ENCODE measurements at places on chromosomes 3 and 15.

- DNase-seq, result no peak
These were observed 38.6 kb downstream of the PDZRN3 start for GRCh38 chr3:73586190-73586589.

GRCh38 chr3:128598884-128599664, 51.5 kb downstream of the RPN1 start:
- no peak for DNase-seq

GRCh38 chr3:7658294-7658693, 797.4 kb downstream of the GRM7 start:
- DNase-seq, result no peak

DNA sequence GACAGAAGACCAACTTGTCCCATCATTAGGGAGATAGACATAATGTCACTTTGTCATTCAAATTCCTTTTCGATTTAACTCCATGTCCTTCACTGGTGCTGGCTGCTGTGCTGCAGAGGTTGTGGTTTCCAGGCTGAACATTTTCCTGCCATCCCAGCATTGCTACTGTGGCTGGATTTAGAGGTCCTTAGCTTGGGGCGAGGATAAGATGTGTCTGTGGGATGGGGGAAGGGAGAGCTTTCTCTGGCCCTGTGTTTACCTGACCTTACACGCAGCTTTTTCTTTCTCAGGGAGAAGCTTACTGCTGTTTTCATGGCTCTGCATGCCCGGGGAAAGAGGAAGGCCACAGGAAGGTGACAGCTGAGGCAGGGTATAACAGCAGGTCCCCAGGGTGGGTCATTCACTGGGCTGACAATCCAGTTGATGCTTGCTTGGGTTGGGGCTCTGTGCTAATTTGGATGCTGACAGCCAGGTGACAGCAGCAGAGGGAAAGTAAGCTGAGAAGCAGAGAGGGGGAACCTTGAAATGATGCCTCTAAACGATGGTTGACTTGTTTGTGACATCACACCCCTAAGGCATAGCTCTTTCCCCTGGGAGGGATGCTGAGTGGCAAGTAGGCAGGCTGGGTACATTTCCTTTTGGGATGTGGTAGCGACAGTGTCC, 326.9 kb upstream of the CTNNB1 start:
- DNase-seq, result no peak

GRCh38 chr3:37922721-37923568, 61.3 kb downstream of the CTDSPL start:
- no peak for DNase-seq

- DNase-seq, result no peak
These were observed 35.6 kb downstream of the PLA2G4D start for GRCh38 chr15:42058791-42059190.

DNA sequence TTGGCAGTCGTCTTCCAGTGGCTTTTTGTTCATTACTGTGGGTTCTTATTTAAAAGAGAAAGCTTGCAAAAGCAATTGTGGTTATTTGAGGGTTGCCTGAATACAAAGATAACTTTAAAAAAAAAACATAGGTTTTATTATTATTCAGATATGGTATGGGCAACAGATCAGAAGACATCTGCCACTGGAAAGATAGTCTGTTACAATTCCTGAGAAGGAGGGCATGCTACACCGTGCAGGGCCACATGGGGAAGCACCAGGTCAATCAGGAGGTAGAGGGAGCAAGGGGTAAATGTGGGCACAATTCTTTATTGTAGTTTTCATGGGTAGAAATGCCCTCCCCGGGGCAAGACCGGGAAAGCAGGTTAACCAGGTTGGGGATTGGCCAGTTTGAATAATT, 46.5 kb downstream of the BBS4 start:
- no peak for DNase-seq

DNA sequence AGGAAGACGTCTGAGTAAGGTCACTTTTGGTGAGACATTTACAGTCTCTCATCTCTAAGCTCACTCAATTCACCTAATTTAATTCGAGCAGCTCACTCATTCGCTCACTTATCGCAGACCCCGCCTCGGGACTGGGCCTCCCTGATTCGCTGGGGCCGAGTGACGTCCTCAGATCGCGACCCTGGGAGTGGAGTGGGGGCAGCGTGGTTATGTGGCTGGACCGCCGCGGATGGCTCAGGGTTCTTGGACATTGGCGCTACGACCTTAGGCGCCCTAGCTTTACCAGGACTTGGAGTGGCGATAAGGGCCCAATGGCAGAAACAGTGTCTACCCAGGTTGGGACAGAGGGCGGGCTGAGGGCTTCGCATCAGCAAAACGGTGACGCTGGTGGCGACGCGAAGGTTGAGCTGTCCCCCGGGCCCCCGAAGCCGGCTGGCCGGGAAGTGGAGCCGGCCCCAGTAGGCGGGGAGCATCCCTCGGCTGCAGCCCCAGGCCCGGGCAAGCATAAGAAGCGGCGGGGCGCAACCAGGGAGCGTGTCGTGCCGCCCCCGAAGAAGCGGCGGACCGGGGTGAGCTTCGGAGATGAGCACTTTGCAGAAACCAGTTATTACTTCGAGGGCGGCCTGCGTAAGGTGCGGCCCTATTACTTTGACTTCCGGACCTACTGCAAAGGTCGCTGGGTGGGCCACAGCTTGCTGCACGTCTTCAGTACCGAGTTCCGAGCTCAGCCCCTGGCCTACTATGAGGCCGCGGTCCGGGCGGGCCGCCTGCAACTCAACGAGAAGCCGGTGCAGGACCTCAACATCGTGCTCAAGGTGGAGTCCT, at the start of gene RPUSD2:
TSS of gene RPUSD2 (plus strand) at position 171 of the 825 bp plus-strand sequence. CDS start at position 210, 39 bp downstream.
- DNase-seq, result peak; percentile 61

- no peak for DNase-seq
These were observed 32.9 kb upstream of the ALG1L2 start for GRCh38 chr3:130048726-130049125.

DNA sequence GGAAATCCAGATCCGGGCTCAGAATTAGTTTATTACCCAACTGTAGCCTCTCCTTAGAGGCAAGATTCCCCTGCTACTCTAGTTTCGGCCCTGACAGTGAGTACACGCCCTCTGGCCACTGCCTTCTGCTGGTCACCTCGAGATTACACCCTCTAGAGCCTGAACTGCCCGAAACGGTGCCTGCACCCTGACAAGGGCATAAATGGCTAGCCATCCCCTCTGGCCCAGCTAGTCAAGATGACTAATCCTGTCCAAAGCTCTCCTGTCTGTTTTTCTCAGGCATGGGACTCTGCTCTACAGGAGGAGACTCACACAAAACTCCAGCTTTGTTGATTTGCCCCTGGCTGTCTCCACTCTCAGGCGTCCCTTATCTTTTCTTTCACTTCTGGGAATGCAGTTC, 150.5 kb upstream of the UBE2E2 start:
- DNase-seq, result no peak

GRCh38 chr3:183697123-183697609, 431 bp upstream of the YEATS2 start:
- DNase-seq, result no peak

GRCh38 chr3:149332771-149333170, 665 bp downstream of the TM4SF18 start:
- no peak for DNase-seq

- no peak for DNase-seq
These were observed 52.9 kb downstream of the CCNL1 start for GRCh38 chr3:157107037-157107436.

- no peak for DNase-seq
These were observed 1.7 kb downstream of the SLCO3A1 start for GRCh38 chr15:91855241-91855640.

DNA sequence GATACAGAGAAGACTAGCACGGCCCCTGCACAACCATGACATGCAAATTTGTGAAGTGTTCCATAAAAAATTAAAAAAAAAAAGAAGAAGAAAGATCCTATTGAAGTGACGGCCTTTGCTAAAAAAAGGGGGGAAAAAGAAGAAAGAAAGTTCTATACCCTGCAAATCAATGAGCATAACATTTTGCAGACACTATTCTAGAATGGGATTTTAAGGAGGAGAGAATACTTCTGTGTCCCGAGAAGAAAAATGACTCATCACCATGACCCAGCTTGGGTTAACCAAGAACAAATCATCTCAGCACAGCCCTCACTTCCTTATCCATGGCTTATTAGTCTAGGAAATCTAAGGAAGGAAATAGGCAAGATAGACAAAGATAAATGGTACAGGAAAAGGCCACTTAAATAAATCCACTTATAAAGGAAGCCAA, 7.4 kb upstream of the SH3BP5 start:
- DNase-seq, result no peak

DNA sequence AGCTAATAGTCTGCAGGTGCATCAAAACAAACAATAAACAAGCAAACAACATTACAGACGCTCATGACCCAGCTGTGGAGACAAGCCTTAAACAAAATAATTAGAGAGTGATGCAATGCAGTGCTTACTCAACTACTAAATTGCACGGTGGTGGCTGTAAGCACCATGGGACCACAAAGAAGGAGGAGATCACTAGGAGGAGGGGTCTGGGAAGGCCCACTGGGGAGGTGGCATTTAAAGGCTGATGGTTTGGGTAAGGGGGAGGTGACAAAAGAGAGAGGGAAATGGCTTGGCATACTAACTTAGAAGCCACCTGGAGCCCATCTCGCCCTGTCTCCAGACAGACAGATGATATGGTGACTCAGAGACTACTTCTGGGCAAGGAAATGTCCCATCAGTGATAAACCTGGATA, 516.7 kb downstream of the FOXP1 start:
- no peak for DNase-seq

DNA sequence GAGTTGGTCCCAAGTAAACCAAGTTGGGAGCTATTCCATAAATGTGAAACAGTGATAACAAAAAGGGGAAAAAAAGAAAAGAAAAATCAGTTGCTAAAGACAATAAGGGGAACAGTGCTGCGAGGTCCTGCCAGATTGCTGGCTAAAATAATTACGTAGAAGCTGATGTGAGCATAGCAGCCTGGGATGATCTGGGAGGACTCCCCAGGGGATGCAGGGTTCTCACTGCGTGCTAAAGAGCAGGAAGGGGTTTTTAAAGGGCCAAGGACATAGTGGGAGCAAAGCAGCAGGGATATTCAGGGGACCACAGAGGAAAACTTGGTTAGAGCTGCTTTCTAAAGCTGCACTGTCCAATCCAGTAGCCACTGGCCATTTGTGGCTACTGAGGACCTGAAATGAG, 133.0 kb upstream of the UMPS start:
- no peak for DNase-seq

DNA sequence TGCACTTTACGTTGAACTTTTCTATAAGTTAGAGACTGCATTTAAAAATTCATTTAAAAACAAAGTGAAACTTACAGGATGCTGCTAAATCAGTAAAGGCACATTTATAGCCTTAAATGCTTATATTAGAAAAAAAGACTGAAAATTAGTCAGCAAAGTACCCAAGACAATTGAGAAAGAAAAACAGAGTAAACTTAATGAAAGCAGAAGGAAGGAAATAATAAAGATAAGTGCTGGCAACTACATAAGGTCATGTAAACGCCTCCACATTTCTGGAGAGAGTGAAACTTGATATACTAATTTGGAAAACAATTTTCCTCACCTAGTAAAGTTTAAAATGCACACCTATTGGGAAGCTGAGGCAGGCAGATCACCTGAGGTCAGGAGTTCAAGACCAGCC, 58.2 kb upstream of the ACAN start:
- no peak for DNase-seq

- no peak for DNase-seq
These were observed 144.5 kb upstream of the GRM7 start for GRCh38 chr3:6716420-6716819.

GRCh38 chr3:11553436-11554235, 90.1 kb downstream of the VGLL4 start:
- peak; percentile 22 for DNase-seq

DNA sequence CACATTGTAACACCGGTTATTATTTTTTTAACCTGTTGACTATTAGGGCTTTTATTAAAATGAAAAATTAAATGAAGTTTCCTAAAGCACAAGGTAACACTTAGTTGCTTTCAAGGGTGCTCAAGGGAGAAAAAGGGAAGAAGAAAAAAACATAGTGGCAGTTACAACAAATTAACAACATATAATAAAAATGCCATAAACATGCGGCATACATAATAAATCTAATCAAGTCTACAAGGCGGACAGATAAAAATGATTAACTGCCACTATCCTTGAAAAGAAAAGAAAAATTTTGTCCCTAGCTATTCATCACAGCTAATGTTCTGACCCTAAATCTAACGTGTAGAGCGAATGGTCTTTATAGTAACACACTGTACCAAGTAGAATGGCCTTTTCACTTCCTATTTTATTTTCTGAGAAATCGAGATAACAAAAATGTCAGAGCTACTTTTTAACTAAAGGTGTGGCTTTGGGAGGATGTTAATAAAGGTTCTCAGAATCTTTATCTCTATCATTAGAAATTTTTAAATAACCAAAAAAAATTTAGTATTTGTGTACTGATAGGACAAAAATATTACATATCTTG, 194.9 kb downstream of the FOXP1 start:
- DNase-seq, result no peak

DNA sequence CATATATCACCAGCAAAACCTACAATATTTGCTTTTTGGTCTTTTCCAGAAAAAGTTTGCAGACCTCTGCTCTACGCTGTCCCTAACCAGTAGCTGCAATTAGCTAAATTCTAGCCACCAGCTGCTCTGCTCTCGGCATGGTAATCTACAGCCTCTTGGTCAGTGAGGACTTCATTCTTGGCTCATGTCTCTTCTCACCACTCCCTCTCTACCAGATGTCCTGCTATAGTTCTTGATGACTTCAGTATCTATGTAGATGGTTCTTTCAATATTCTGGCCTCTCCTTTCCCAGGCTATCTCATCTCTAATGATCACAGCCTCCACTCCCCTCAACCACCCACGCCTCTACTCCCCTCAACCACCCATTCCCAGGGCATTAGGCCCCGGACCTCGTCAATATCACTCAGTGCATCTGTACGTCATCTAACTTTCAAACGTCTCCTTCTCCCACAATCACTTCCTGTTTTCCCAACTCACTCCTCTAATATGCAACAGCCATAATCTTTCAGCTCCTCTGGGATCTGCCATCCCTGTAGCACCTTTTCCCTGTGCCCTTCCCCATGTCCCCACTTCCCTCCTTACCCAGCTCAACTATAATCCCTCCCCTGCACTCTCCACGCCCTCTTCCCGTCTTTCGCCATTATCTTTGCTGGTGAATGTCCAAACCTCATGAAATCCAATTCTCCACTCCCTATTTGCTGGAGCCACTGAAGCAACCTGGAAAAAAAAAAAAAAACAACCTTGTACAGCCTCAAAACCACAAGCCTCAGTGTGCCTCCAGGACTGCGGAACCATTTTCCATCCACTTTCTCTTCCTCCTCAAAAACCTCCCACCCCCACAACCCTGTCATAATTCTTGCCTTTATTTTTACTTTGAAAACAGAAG, 429.4 kb upstream of the PROK2 start:
- DNase-seq, result no peak

DNA sequence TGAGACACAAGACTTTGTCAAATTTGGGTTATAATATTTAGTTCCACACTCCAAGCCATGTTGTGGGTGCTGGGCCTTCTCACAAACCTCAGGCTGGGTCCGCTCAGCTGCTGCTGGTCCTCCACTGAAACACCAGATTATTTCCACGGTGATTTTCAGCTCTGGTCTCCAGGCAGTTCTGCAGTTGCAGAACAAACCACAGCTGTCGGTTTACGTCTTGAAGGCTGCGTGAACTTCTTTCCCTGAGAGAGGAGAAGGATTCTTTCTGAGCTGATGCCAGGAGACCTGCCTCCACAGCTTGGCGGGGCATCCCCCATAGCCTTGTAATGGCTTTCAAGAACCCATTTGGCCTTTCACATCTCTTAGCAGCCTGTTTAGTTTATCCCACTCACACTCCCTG, 16.2 kb downstream of the GALNT15 start:
- no peak for DNase-seq
